ENCODE measurements at places on chromosomes 7 and 10. TPM values are rescaled to one million over a fixed set of nuclear protein-coding genes. Genes with fewer than 3 reads are reported as not detected.

The OGDH gene
- 48.1 TPM for total RNA-seq

The SPACDR gene
- 0.17 TPM for total RNA-seq

The DLX6 gene
- not detected for total RNA-seq

The NKX1-2 gene
- total RNA-seq = not detected

The LIPN gene
- not detected for total RNA-seq

The CYP26C1 gene
- under 0.01 TPM for total RNA-seq

The OPN4 gene
- not detected for total RNA-seq

The TWIST1 gene
- total RNA-seq = 127 TPM

The RGS10 gene
- 51.1 TPM for total RNA-seq

The MARCHF5 gene
- total RNA-seq = 17.9 TPM

The SSC4D gene
- 0.47 TPM for total RNA-seq

The SLC16A12 gene
- total RNA-seq = 0.16 TPM

The FAM131B gene
- 8.2 TPM for total RNA-seq

The TRPV6 gene
- not detected for total RNA-seq

The ZKSCAN5 gene
- 10.7 TPM for total RNA-seq

The GSTO2 gene
- 1.7 TPM for total RNA-seq

The SPDYE11 gene
- total RNA-seq = not detected

The BMI1 gene
- 31.8 TPM for total RNA-seq

The ANXA8L1 gene
- total RNA-seq = 0.17 TPM

The FBXL13 gene
- total RNA-seq = 2.1 TPM

The PDCD4 gene
- total RNA-seq = 168 TPM

The PRKCQ gene
- under 0.01 TPM for total RNA-seq

The MXI1 gene
- total RNA-seq = 17.9 TPM

The CD36 gene
- 1.0 TPM for total RNA-seq

The C7orf25 gene
- 6.6 TPM for total RNA-seq

The NUTM2E gene
- total RNA-seq = not detected

The CAPZA2 gene
- 92.7 TPM for total RNA-seq

The C10orf53 gene
- total RNA-seq = not detected

The RBM33 gene
- 43.1 TPM for total RNA-seq

The HABP2 gene
- total RNA-seq = not detected

The AGAP9 gene
- 4.1 TPM for total RNA-seq

The EPHA1 gene
- total RNA-seq = 0.09 TPM

The OR2A42 gene
- not detected for total RNA-seq

The C10orf105 gene
- total RNA-seq = under 0.01 TPM

The CLCN1 gene
- total RNA-seq = not detected

The AQP1 gene
- total RNA-seq = 1.4 TPM

The PRPS1L1 gene
- not detected for total RNA-seq

The PON1 gene
- not detected for total RNA-seq

Measured in bronchial smooth muscle cell (primary cell).